ENCODE measurements at places on chromosomes 12 and 14. TPM values are rescaled to one million over a fixed set of nuclear protein-coding genes. Genes with fewer than 3 reads are reported as not detected.

- DNase-seq = no peak
Observed at GRCh38 chr12:6095269-6095668, 29.2 kb downstream of the VWF start.

DNA sequence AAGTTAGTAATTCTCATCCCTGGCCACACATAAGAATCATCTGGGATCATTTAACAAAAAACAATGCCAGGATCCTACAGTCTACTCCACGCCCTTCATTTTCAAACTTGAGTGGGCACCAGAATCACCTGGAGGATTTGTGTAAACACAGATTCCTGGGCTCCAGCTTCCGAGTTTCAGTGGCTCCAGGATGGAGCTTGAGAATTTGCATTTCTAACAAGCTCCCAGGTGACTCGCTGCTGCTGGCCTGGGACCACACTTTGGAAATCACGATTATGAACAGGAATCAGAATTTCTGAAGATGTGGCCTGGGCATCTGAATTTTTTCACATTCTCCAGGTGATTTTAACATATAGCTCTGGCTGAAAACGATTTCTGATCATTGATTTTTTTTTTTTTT lies 234.8 kb downstream of the CACNA1C start:
- no peak for DNase-seq

DNA sequence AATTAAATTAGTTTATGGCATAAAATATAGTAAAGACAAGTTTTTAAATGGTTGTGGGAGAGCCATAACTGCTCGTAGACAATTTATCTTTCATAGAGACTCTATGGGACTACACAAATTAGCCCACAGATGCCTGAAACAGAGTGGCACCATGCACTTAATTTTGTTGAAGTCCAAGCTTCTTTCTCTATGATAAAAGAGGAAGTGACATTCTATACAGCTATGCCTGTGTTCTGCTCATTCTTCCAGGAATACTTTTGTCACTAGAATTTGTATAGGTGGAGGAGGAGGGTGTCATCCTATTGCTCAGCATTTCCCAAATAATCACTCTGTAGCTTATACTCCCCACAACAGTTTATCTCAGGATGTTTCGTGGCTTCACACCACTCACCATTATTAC lies 43.7 kb upstream of the KICS2 start:
- DNase-seq = no peak

- DNase-seq = no peak
Observed at GRCh38 chr12:43428088-43428600, 123.9 kb downstream of the ADAMTS20 start.

DNA sequence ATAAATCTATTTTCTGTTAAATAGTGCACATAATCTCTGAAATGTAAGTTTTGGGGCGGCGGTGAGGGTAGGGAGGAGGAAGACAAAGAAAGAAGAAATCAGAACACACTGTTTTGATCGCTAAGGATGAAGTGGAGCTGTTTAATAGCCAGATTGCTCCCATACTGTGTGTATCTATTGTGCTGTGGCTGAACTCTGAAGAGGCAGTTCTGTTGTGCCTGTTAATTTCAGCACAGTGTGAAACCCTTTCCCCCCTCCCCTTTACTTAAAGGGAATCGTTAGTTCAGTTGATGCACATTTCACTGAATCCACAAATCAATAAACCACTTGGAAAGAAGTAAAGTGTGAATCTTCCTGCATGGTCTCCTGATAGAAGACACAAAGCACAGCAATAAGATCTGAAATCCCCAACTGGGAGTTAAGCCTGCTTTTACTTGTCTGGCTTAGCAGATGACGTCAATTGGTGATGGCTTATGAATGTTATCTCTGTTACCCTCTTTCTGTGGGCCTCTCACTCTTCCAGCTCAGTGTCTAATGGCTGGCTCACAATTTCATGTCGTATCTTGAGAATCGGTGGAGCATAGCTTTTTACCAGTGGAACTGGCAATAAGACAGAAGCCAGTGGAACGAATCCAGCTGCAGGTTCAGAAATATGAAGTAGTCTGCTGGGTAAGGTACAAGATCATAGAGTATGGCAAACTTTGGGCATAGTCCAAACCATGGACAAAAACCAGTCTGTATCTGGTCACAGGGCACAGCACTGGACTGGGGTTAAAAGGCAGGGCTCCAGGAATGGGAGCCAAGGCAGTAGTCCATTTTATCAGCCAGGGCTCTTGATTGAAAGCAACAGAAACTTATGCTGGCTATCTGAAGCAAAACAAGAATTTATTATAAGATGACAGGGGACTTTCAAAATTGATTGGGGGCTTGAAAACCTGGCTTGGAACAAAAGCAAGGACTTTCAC lies 413.5 kb upstream of the SEL1L start:
- DNase-seq = no peak

DNA sequence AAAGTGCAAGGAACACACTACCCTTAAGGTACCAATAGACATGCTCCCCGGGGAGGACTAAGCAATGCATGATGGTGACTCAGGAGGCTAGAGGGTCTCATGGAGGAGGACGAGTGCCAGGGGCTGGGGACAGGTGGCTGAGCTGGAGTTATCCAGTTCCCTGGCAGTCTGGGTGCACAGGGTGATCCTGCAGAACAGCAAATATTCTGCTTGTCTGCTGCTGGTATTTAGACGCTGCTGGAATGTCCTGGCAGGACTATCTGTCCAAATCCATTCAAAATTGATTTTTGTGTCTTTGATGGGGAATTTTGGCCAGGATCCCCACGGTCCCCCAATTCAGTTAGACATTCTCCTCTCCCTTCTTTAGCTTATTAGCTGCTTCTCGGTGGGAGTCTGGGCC lies 138.7 kb downstream of the C12orf75 start:
- DNase-seq = no peak

The KCNJ8 gene
- total RNA-seq = 5.0 TPM

The MYH6 gene
- not detected for total RNA-seq

DNA sequence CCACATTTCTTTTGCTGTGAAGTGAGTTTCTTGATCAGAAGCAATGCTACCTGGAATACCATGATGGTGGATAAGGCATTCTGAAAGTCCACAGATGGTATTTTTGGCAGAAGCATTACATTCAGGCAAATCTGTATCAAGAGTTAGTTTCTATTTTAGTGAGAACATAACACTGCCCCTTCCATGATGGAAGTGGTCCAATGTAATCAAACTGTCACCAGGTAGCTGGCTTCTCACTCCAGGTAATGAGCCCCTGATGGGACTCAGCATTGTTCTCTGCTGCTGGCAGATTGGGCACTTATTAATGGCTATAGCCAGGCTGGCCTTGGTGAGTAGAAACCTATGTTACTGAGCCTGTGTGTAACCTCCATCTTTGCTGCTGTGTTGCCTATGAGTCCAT lies 80.7 kb downstream of the KCNA5 start:
- DNase-seq = no peak

- DNase-seq = no peak
Observed at GRCh38 chr12:118368821-118369220, 3.9 kb downstream of the TAOK3 start.

DNA sequence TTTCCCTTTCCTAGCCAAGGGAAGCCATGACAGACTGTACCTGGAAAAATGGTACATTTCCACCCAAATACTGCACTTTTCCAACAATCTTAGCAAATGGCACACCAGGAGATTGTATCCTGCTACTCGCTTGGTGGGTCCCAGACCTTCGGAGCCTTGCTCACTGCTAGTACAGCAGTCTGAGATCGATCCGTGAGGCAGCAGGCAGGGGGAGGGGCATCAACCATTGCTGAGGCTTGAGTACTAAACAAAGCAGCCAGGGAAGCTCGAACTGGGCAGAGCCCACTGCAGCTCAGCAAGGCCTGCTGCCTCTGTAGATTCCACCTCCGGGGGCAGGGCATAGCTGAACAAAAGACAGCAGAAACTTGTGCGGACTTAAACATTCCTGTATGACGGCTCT lies 218.8 kb downstream of the LRIG3 start:
- DNase-seq = no peak

- DNase-seq = no peak
Observed at GRCh38 chr12:106281804-106282203, 20.7 kb upstream of the TCP11L2 start.

The TTC6 gene
- 8.4 TPM for total RNA-seq

- no peak for DNase-seq
Observed at GRCh38 chr14:77125281-77125801, 16.2 kb downstream of the ZDHHC22 start.

DNA sequence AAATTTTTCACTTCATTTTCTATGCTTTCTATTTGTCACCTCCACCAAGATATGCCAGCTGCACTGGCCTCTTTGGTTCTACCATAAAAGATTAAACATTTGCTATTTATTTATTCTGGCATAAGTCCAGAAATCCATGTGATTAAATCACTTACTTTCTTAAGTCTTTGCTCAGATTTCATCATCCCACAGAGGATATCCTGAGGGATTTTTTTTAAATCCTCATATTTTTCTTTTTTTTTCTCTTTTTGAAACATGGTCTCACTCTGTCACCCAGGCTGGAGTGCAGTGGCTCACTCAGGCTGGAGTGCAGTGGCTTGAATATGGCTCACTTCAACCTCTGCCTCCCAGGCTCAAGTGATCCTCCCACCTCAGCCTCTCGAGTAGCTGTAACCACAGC lies 645.4 kb upstream of the ATXN7L3B start:
- no peak for DNase-seq

The MIP gene
- total RNA-seq = not detected

The KRT82 gene
- total RNA-seq = not detected

- no peak for DNase-seq
Observed at GRCh38 chr12:66952668-66953067, 273.8 kb upstream of the GRIP1 start.

DNA sequence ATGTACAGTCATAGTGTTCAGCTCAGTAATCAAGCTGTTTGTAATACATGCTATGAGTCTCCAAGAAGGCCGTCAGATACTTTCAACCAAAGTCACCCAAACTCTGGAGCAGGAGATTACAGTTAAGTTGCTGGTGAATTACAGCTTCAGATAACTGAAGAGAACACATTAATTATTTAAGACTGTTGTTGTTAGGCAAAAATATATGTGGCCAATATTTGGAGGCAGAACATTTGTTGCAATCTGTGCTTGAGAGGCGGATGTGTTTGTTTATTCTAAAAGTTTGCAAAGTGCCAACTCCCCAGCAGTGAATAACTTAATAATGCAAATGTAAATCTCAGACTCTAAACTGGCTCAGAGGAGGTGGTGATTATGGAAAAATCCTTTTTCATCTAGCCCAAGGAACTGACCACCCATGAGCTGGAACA lies 300.7 kb upstream of the TBX3 start:
- no peak for DNase-seq

DNA sequence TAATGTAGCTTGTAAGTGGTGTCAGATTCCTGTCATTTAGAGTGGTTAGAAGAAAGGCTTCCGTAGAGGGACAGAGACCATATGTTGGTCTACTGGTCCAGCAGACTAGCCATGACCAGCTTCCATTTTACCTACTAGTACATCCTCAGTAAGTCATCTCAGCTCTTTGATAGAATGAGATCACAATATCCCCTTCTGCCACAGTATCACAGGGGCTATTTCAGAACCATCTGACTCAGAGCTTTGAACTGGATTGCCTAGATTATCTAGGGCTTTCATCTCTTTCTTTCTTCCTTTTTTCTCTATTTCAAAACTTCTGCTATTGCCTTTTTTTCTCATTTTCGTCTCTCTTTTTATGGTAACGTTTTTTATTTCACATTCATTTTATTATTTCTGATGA lies 4.7 kb downstream of the ZDHHC17 start:
- DNase-seq = no peak

DNA sequence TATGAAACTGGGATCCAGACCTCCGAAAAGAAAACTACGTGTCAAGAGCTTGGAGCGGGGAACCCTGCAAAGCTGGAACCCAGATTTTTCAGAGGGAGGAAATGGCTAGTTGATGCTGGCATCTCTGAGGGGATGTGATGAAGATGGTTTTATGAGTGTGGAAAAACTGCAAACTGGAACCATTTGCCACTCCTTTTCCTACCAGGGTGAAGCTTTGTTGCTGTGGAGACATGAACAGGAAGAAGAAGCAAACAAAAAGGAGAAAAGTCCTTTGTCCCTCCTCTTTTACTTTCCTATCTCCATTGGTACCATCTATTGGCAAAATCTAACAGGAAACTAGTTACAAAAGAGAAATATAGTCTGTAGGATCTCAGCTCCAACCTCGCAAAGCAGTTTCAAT lies 39.2 kb downstream of the CDK17 start:
- DNase-seq = no peak

DNA sequence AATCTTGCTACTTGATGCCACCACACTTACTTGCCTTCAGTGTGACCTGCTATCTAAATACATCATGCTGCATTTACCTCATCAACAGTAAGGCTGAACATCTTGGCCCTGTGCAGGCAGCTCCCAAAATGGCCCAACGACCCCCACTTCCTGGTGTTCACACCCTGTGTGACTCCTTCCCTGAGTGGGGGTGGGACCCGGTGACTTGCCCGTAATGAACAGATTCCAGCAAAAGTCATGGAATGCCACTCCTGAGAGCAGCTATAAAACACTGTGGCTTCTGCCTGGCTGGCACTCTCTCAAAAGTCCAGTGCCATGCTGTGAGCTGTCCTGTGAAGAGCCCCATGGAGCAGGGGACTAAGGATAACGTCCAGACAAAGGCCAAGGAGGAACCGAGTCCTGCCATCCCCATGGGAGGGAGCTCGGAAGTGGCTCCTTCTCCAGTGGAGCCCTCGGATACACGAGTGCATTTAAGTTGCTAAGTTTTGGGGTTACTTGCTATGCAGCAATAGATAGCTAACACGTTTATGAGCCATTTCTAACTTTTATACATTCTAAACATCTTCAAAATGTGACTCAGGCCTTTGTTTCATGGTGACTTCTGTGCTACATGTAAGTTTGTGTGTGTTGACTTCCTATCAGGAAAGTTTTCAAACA lies 33.0 kb downstream of the P2RX2 start:
- DNase-seq = no peak

GRCh38 chr14:21308479-21309237 lies 28.8 kb downstream of the RPGRIP1 start:
- peak; percentile 62 for DNase-seq

The FGF23 gene
- total RNA-seq = not detected

The SERPINA9 gene
- total RNA-seq = not detected

DNA sequence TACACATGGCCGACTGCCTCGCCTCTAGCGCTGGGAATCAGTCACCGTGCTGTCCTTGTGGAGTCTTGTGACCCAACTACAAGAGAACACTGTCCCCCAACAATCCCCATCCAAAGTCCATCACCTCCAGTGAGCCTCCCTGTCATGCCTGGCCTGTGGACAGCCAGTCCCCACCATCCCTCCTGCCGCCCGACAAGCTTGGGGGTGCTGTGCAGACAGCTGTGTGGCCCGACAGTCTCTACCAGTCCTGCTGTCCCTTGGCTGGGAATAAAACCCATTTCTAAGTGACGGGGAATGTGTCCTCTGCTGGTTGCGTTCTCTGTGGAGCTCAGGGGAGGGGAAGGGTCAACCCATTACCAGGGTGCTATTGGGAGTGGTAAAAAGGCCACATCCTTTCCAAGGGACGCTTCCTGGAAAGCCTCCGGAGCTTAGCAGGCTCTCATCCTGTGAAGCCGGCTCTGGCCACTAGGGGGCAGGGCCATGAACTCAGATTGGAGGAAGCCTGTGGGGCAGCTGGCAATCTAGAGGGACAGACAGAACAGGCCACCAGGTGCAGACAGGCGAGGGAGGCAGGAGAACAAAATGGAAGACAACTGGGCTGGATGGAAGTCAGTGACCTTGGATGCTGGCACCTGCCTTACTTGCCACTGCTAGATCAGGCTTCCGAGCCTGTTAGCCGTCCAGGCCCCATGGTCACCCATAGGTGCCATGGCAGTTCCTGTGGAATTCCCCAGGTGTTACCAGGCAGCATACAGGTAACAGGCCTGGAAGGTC lies 12.0 kb upstream of the BLTP3B start:
- DNase-seq = no peak

All from esophagus squamous epithelium (tissue), 5 donors.